ENCODE measurements at places on chromosomes 5 and 9.

DNA sequence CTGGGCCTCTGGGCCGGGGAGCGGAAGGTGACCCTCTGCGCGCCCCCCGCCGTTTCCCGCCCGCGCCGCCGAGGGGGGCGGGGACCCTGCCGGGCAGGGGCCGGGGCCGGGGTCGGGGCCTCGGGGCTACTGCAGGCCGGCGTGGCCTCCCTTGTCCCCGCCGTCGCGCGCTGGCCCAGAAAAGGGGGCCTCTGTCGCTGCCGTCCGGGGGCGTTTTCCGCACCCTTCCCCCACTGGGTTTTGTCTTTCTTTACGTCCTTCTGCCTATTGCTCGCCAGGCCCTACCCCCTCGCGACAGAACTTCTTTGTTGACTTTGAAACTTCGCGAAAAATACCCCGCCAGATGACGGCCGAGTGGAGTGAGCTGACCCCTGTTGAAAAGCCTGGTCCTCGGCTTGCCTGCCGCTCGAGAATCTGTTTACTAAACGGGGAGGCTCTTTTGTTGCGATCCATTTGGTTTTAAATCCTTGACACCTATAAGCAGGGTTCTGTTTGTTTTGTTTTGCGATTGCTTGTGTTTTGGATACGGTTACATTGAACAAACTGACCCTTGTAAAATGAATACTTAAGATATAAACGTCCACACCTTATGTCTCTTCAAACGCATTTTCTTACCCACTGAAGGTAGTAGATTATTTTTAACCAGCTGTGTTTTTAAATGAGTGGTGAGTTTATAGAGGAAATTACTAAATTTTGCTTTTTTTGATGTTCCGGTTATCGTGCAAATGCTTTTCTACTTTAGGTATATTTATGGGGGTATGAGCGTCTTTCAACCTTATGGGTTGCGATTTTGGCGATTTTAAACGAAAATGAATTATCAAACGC, 765 bp downstream of the MARCHF6 start:
- DNase-seq = no peak

GRCh38 chr9:34503406-34503805, 19.4 kb downstream of the ENHO start:
- no peak for DNase-seq

- no peak for DNase-seq
These were observed 2.8 kb downstream of the MCCC2 start for GRCh38 chr5:71589903-71590302.

- no peak for DNase-seq
These were observed 62.9 kb downstream of the USP20 start for GRCh38 chr9:129898185-129898584.

- no peak for DNase-seq
These were observed 15.3 kb downstream of the HNRNPH1 start for GRCh38 chr5:179608131-179608581.

- no peak for DNase-seq
These were observed 276.8 kb downstream of the MCTP1 start for GRCh38 chr5:95007921-95008597.

- DNase-seq = no peak
These were observed 52.6 kb downstream of the HINT1 start for GRCh38 chr5:131112424-131112823.
